Astrocyte of the cerebellum (primary cell): ENCODE measurements at places on chromosomes 12 and 14.

GRCh38 chr14:68780358-68781160 is 12.3 kb downstream of the ZFP36L1 start:
- no peak for DNase-seq

GRCh38 chr12:54631551-54631950 is 3.1 kb downstream of the LACRT start:
- DNase-seq: no peak

DNA sequence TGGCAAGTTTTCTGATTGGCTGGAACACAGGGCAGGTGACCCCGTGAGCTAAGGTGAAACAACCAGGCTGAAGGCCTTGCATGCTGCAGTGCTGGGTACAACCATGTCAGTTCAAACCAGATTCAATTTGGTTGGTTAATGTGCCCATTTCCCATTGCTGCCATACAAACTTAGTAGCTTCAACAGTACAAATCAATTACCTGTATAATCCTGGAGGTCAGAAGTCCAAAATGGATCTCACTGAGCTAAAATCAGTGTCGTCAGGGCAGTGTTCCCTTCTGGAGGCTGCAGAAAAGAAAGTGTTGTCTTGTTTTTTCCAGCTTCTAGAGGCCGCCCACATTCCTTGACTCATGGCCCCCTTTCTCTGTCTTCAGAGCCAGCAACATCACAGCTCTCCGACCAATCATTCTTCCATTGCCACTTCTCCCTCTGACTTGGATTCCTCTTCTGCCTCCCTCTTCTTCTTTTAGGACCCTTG is 221.7 kb downstream of the ZFP36L1 start:
- no peak for DNase-seq

DNA sequence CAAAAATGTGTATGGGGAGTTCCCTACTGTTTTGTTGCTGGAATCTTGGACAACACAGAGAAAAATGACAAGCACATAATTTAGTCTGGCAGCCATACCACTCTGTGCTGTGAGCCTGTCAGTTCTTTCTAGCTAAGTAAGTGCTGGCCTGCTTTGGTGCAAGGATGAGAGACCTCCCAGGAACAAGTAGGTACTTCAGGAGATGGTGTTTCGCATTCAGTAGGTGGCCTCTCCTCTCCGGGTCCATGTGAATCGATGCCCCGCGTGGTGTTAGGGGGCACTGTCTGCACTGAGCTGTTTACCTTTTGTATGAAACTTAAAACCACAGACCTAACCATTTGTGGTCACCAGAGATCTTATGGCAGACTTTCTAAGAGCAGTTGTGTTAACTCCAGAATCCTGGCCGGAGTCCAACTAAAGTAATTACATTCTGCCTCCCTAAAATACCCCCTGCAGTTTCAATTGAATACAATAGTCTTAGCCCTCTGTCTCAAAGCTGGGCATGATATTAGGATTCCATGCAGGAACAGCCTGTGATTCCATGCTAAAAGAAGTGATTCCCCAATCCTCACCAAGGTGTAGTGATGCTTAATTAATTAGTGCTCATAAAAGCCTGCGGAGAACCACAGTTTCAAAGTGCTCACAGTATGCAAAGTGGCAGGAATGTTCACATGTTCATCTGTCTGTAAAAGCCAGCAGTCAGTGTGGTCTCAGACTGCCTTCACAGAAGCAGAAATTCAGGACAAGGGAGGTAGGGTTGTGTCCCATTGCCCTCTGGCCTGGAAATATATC is 64.2 kb downstream of the LLPH start:
- DNase-seq: peak; percentile 90

DNA sequence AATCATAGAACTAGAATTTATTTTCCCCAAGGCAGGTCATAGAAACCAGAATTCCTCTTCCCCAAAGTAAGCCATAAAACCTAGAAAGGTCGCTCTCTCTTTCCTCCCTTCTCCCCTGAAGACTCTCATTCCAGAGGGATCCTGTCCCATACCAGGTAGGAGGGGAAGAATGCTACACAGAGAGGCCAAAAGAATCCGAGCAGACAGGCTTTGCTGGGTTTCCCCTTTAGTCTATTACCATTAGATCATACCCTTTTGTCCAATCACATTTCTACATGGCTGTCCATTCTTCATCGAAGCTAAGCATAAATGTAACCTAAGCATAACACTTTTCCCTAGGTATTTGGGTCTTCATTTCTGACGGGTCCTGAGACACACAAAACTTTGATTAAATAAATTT is 204.5 kb downstream of the SPTSSA start:
- no peak for DNase-seq

- no peak for DNase-seq
Measured at GRCh38 chr14:83568141-83568540, 1961.8 kb upstream of the FLRT2 start.

DNA sequence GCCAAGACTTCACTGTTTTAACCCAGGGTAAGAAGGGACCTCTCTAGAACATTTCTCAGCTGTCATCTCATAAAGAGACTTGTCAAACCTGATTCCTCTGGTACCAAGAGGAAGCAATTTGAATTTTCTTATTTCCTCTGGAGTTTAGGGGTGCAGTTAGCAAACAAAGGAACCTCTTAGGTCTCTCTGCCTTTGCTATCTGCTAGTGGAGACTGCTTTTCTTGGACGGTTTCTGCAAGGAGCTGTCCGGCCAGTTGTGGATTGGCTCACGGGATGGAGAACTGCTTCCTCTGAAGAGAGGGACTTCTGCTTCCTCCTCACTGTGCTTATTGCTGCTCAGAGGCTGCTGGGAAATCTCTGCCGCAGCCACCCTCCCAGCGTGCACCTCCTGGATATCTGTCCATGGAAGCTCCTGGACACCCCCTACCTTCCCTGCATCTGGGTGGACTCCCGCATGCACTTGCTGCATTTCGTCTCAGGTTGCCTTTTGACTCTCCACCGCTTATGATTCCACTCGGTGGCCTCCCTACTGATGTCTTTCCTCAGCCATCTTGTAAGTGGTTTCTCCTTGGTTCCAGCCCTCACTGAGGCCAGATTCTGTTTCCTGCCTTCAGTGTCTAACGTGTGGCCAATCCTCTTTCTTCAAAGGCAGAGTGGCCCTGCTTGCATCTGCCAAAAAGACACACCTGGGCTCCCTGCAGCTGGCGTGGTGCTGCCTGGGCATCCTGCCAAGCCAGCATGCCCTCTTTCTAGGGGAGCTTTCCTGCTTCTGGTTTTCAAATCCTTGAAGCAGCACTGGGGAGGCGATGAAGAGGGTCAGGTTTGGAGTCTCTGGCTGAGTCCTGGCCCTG is 187.3 kb downstream of the CHST11 start:
- DNase-seq: no peak

DNA sequence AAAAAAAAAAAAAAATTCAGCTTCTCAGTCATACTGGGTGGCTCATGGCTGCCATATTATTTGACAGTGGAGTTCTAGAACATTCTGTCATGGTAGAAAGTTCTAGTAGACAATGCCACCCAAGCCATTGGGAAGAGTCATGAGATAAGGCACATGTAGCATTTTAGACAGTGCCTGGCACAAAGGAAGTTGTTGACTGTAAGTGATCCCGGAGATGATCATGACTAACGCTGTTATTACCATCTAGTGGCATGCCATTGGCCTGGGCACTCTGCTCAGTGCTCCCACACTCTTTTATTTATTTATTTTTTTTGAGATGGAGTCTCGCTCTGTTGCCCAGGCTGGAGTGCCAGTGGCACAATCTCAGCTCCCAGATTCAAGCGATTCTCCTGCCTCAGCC is 80.4 kb downstream of the FOXN4 start:
- DNase-seq: no peak

- DNase-seq: no peak
Measured at GRCh38 chr12:57892232-57892972, 45.9 kb upstream of the CTDSP2 start.

GRCh38 chr12:80064269-80064668 is 35.1 kb upstream of the OTOGL start:
- DNase-seq: no peak

DNA sequence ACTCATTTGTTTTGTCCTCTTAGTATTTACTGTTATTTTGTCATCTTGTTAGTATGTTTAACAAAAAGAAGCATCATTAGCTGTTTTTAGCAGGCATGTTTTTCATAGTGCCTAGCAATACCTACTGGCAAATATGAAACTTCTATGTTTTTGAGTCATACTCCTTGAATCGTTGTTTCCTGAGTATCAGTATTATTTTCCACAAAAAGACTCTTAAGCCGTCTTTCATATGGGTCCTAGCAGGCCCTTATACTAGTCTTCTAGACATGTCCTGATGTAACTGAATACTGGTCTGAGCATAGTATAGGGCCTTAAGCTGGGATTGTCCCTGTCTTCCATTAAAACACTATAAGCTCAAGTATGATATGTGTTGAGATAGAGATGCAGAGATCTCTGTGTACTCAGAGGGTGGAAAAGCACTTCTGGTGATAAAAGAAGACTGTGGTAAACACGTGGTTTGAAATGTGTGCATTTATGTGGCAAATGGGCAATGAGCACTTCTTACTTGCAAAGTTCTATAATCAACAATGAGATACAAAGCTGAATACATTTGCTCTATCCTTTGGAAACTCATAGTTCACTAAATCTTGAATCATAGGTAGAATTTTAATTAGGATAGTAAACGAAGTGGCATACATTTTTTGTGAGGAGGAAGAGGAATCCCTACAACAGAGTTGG is 348.8 kb downstream of the PDZRN4 start:
- DNase-seq: no peak

DNA sequence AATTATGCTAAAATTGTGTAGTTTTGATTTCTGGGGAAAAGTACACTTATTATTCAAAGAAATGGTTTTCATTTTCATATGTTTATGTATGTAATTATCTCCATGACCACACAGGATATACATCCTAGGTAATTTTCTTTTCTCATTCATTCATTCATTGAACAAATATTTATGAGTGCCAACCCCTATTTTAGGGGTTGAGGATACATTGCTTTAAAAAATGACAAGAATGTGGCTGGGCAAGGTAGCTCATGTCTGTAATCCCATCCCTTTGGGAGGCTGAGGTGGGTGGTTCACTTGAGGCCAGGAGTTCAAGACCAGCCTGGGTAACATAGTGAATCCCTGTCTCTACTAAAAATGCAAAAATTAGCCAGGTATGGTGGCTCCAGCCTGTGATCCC is 40.9 kb downstream of the SGPP1 start:
- no peak for DNase-seq

GRCh38 chr14:33357225-33358010 is 418.7 kb downstream of the NPAS3 start:
- no peak for DNase-seq

- DNase-seq: no peak
Measured at GRCh38 chr12:21552635-21553328, 26.7 kb downstream of the SPX start.

- no peak for DNase-seq
Measured at GRCh38 chr14:91396959-91397815, 20.4 kb downstream of the CCDC88C start.

DNA sequence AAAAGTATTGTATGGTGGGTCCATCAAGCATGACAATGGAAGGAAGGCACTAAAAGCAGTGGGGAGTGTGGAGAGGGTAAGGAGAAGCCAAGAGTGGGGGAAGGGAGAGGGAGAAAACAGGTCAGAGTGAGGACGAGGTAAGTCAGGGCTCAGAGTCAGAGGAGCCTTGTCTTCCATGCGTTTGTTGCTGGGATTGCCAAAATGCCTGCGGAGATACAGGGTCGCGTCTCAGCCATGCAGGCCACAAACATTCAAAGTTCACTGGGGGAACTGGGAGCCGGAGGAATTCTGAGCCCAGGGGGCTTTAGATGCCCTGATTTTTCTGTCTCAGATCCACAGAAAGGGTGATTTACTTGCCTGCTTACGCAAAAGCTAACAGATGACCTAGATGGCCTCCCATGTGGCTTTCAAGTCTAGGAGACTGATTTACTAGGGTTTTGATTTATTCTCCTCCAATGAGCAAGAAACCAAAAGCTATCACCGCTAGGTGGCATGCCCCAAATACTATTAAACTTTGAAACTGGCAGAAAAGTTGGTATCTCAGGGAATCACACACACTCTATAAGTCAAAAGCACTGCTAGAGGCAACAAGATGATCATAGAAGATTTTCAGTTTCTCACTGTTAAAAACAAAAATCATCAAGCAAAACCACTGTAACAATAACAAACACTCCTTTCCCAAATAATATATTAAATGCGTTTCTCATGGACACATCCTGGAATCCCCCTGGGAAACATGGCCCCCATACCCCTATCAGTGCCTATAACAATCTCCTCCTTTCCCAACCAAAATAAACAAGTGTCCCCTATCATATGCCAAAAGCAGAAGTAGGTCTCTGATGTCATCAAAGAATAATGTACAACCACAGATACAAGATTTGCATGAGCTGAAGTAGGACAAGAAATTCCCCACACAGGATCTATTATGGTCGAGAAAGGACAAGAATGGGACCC is 26.6 kb upstream of the MDM1 start:
- DNase-seq: peak; percentile 73

DNA sequence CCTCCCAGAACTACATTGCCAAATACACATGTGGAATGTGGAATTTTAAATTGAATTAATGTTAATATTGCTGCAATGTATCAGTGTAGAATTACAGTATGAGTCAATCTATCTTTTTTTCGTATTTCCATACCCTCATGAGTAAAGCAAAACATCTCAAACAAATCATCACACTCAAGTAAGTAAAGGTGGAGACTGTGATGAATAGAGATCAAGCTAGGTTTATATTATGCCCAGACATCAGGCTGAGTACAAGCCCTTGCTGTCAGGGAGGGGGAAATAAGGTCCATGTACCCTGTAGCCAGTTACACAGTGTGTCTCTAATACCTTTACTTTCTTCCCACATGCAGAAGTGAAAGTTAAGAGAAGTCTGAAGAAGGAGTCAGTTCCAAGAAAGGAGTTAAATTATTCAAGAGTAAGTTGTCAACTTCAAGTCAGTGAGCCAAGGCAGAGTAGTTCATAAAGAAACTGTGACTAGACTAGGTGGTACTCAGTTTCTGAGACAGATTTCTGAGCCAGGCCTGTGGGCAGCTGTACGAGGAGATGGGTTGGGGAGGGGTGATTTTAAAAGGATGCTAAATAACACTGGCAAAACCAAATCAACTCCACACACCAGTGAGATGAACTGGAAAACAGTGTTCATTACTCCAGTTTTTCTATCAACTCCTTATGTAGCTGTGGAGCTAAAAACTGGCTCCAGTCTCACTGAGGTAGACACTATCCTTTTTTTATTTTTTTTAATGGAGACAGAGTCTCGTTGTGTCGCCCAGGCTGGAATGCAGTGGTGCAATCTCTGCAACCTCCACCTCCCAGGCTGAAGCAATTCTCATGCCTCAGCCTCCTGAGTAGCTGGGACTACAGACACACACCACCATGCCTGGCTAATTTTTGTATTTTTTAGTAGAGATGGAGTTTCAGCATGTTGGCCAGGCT is 23.8 kb upstream of the STK38L start:
- DNase-seq: no peak

DNA sequence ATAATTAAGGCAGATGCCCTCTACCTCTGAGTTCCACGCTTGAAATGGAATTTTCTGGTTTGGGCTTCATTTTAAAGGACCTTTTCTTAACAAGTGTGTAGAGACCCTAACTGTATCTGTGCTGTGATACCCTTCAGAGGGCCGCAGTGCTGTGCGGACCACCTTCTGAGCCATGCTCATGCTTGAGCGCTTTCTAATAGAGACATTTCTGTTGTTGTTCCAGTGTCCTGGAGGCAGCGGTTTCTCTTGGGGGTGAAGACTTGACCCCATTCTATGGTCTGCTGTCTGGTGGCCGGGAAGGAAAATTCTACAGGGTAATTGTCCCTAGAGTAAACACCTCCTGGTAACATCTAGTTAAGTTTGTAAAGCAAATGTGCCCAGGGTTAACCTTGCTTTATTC is 46.7 kb upstream of the BCL7A start:
- no peak for DNase-seq
